Stimulated activated CD8-positive, alpha-beta memory T cell treated with anti-CD3 and anti-CD28 coated beads, Interleukin-4, amount 100 ng/mL, for 24 hours (primary cell): ENCODE measurements at places on chromosomes 7 and 10.

DNA sequence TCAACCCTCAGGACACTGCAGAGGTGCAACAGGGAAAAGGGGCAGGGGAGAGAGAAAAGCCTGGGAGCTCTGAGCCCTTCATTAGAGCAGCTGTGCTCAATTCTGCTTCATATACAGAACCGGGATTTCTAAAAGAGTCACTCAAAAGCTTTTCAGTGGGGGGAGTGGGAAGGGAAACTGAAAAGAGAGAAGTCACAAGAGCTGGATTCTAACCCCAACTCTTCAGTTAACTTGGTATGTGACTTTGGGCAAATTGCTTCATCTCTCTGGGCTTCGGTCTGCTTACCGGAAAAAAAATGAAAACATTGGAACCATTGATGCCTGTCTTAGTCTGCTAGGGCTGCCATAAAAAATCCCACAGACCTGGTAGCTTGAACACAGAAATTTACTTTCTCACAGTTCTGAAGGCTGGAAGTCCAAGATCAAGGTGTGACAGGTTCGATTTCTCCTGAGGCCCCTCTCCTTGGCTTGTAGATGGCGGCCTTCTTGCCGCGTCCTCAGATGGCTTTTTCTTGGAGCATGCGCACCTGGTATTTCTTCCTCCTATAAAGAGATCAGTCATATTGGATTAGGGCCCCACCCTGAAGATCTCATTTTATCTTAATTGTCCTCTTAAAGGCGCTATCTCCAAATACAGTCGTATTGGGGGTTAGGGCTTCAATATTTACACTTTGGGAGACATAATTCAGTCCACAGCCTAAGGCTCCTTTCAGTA, 118.3 kb upstream of the KMT2E start:
- DNase-seq: no peak

- no peak for DNase-seq
Observed at GRCh38 chr10:122301055-122301810, 30.1 kb downstream of the BTBD16 start.

DNA sequence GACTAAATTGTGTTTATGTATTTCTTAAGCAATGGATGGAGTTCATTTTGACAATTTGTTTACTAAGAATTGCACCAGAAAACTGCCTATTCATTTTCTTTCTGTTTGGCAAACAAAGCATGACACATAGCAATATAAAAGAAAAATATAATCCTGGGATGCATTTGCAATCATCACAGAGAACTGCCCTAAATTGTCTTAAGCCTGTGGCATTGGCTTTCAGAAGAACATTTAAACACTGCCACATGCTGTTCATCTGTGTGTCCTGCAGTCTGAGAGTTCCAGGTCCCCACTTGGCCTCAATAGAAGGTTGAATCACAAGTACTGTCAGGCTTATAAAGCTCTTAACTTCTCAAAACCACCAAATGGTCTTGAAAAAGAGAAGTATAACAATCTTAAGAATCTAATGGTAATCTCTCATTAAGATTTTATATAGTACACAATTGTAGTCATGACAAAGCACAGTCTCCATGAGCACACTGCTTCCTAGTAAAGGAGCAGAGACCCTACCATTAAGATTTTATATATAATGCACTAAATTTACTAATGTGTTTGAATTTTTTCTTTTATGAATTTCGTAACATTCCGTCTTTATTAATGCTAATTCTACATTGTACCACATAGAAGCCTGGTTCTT, 29.9 kb downstream of the RNLS start:
- DNase-seq: no peak

GRCh38 chr7:149720372-149721083, 52.9 kb downstream of the ZNF467 start:
- no peak for DNase-seq

DNA sequence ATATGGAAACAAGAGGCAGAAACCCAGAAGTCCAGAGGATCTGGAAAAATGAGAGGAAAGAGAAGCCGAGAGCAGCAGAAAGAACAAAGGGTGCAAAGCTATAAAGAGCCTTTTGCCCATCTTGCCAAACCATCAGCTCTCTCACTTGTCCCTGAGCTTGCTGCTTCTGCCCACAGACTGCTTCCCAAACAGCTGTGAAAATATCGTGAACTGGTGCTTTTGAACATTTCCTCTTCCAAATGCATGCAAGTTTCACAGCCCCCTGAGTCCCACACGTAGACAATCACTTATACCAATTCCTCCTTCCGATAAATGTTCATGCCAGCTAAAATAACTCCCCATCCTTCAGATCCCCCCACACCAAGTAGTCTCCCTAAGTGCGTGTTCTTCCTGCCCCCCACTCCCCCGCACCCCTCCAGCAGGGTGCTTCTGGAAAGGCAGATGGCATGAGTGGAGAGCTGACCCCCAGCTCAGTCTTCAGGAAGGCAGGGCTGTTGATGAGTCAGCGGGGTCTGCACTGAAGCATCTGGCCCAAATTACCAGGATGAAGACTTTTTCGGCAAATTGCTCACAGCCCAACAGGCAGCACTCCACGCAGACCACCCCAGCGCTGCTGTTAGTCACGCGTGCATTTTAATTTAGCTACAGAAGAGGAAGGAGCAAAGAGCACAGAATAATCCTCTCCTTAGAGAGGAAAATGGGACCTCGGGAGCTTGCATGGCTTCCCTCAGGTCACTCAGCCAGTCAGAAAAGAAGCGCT, 76.1 kb upstream of the KCNMA1 start:
- DNase-seq: no peak

GRCh38 chr10:107141524-107142061, 22.9 kb downstream of the SORCS1 start:
- no peak for DNase-seq

DNA sequence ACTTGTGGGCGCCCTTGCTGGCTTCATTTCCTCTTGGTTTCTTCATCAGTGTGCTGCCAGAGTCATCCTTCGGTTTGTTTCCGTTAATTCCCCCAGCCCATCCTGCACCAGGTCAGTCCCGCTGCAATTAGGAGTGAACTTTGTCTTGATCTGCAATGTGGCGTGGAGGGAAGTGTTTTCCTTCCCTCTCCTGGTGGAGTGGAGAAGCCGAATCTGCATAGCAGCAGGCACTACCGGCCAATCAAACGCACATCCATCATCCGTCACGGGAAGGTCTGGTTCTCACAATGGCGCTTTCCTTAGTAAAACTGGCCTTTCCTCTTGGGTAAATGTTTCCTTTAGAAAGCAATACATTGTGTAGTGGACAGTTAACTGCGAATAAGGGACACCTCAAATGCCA, 337.5 kb downstream of the CXCL12 start:
- DNase-seq: no peak
